ENCODE measurements at places on chromosomes 3 and 15.

DNA sequence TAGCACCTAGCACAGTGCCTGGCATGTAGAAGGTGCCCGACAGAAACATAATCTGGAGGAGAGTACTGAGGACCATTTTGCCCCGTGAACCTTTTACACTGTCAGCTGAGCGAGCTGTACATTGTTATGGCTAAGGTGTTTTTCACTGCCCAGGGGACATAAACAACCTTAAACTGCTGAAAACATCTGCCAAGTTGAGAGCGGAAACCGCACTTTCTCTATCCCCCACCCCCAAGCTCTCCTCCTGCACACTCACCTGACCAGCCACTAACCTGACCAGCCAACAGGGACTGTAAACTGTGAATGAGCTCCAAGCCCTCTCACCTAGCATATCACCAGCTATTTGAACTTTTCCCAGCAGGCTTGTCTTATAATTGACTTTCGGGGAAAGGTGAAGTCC is 17.6 kb downstream of the RAB43 start:
- no peak for DNase-seq

- no peak for DNase-seq
These were observed 372.1 kb downstream of the NR2F2 start for GRCh38 chr15:96702589-96702988.

GRCh38 chr15:88636050-88636449 is 2.8 kb upstream of the ISG20 start:
- no peak for DNase-seq

DNA sequence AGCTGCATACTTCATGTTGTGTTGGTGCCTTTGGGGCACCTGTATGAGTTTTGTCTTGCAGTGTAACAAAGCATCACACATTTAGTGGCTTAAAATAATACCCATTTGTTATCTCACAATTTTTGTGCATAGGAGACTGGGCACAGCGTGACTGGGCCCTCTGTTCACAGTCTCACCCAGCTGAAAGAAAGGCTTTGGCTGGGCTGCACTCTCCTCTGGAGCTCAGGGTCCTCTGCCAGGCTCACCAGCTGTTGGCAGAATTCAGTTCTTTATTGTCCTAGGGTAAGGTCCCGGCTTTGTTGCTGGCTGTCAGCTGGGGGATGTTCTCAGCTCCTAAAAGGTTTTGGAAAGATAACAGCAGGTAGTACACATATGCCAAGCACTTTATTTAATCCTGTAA is 263.3 kb downstream of the CLSTN2 start:
- DNase-seq = no peak

DNA sequence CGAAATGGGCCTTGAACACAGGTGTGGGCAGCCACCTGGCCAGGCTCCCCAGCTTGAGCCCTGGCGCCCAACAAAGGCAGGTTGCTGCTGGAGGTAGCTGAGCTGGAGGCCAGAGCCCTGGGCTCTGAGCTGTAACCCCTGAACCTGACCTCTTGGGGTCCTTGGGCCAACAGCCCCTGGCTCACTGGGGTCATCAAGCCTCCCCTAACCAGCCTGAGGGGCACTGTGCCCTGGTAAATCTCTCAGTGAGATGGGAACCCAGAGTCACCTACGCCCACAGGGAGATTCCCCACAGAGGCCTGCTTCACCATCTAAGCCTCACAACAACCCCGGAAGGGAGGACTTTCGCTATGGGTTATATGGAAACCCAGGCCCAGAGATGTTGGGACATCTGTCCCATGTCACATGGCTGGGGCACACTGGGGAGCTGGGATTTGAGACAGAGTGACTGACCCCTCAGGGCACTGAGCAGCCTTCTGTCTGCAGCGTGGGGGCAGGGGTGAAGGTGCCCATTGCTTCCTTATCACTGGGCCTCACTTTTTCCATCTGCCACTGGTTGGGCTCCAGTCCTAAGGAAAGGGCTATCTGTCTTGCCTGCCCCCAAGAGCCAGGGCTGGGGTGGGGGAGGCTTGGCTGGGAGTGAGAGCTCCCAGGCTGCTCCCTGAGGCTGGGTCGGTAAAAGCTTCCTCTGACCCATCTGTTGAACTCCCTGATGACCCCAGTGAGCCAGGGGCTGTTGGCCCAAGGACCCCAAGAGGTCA is 59.1 kb downstream of the IQSEC1 start:
- no peak for DNase-seq

- DNase-seq = no peak
These were observed 8.6 kb downstream of the SLC6A1 start for GRCh38 chr3:11001020-11001657.

DNA sequence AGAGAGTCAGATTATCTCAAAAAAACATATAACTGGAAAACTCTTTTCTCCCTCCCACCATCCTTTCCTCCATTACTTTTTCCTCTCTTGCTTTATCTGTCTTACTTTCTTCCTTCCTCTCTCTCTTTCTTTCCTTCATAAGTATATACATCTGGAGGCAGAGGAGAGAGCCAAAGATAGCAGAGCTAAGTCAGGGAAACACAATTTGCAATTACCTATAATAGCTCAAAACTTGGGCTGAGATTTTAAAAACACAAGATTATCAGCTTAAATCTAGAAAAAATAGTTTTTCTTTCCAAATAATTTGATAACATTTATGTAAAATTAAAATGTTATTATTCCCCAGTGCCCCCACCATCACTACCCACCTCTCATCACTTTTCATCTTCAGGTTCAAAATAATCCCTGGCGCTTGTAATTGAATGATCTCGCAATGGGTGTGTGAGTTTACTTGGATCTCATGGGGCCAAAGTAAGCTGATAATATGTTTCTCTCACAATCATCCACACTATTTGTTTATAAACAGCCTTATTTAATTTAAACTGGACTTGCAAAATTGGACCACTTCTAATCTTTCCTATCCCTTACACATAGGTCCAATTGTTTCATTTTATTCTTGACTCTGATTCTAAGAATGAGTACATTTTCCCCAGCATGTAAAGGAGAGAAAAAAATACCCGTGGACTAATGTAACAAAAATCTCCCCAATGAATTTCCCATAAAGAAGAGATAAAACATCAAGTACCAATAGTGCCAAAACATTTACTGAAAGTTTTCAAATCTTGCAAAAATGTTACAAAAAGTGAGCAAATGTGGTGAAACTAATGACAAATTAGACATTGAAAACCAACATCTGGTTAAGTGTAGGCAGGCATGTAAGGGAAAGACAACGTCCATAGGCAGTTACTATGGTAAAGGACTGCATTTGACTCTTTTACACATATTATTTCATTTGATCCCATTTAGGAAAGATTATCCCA is 236.9 kb downstream of the DTWD1 start:
- no peak for DNase-seq

DNA sequence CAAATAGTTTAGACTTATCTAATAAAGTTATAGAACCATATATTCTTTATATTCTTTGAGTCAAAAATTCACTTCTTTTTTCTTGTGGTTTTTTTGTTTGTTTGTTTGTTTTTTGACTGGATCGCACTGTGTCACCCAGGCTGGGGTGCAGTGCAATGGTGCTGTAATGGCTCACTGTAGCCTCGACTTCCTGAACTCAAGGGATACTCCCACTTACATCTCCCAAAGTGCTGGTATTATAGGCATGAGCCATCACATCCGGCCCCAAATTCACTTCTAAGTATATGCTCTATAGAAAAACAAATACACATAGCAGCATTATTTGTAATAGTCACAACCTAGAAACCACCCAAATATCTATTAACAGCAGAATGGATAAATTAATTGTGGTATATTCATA is 13.7 kb upstream of the SLTM start:
- DNase-seq = no peak

DNA sequence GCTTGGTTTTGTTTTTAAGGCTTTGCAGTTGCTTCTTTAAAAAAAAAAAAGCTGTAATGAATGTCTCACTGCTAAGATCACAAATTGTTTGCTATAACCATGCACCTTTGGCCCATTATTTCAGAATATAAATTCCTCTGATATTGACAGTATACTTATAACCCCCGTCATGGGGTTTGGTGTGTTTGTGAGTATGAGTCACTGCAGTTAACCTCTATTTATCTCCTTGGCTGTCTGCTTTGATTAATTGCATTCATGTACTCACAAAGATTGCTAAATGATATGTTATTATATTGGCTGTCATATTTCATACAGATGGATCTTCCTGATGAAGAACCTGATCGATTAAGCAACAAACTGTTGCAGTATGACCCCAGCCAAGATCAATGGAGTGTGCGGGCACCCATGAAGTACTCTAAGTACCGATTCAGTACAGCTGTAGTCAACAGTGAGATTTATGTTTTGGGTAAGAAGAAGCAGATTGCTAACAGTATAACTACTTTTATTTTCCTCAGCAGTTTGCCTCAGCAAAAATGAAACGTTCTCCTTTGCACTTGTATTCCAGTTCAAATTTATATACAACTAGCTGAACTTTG is 14.9 kb downstream of the KBTBD12 start:
- DNase-seq = no peak

DNA sequence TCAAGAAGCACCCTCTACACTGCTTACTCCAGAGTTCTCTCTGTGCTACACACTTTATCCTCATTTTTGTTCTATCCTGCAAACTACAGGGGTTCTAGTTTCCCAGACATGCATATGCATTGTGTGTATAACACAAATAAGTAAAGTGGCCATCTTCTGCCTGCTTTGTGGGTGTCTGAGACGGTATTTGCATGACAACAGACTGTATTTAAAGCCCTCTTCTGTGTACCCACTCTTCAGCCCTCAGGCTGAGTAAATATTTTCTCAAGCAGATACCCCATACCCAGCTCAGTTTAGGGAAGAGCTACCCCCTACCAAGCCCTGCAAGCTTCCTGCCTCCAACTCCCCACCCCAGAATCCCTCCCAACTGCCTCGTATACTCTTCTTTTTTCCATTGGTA is 31.7 kb downstream of the SYNPR start:
- no peak for DNase-seq

- DNase-seq = no peak
These were observed 58.3 kb downstream of the NMNAT3 start for GRCh38 chr3:139619484-139619883.

DNA sequence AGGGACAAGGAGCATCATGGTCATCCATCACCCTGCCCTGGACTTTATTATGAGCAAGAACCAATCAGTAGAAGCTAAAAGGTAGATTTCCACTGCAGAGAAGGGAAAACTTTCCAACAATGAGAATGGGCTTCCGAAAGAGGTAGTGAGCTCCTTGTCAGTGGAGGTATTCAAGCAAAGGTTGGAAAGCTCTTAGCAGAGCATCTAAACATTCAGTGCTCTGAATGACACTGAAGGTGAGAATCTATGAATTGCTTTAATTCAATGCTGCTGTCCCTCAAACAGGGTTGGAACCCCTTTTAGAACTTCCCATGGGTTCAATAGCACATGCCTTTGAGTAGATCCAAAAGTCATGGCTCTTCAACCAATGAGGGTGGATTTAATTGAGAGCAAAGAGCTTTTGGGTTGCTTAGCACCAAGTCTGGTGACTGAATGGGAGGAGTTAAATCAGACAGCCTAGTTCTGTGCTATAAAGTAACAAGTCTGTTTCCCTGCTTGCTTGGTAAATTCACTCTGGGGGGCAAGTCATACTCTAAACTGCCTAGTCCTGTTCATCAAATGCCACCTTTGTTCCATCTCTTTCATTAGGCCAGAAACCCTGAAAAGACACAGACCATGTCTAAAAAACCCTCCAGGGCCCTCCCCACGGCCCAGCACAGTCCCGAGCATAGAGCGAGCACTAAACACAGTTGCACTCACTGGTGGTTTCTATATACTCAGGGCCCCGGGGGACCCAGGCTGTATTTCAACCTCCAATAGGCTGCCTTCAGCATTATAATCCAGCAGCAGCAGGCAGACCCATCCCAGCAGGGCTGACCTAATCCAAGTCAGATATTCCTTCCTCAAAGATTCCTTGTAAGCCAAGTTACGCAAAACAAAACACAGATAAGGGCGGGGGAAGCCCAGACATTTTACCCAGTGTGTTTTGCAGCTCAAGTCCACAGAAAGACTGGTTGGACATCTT is 161.2 kb downstream of the MEGF11 start:
- no peak for DNase-seq

DNA sequence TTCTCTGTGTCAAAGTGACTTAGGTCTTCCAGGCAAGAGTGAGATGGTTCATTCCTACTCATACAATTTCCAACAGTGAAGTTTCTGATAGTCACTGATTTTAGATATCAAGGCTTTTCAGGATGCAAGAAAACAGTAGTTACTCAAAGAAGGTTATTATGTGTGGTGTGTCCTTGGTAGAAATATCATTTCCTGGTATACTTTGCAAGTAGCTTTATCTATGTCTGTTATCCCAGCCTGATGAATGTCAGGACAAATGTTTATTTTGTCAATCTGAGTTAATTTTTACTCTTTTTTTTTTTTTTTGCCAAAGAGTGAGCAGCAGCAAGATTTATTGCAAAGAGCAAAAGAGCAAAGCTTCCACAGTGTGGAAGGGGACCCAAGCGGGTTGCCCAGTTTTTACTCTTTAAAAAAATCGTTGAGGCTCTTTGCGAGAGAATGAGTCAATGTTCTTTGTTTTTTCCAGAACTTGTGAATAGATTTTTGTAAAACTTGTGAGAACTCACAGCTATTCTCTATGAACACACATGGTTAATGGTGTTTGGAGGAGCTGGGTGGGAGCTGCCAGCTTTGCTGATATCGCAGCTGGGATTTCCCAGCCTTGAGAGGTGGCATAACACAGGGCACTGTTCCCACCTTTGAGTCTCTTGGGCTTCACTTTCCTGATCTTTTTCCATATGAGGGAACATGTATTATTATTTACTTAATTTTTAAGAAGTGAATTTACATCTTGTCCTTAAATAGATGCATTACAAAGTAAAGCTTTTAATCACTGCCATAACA is 51.9 kb downstream of the SV2B start:
- no peak for DNase-seq

DNA sequence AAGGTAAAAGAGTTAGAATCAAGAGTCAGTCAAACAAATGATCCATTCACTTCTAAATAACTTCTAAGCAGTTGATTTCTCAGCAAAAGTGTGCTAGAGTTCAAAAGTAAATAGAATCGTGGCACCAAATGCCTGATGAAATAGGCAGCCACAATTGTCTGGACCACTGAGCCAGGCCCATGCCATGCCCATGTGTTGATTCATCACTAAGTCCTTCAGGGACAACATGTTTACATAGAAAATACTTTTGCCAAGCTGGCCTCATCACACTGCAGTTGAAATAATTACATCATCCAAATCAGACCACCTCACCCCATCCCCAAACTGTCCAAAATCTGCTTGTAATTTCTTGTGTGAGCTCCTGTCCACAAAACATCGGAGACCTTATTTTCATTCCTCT is 216.3 kb downstream of the IGSF11 start:
- no peak for DNase-seq

DNA sequence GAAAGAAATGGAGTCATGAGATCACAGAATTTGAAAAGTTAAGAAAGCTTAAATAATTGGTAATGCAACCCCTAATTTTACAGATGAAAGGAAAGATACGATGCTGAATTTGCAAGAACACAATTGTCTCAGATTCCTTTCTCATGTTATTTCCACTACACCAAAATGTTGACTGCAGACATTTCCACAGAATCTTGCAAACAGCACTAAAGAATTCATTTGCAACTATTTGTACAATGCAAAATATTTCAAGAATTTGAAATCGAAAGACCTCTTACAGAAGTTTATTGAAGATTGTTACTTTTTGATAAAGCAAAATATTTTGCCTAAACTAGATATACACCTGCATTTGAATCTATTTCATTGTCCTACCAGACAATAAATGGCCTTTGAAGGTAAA is 194.1 kb upstream of the KCNMB2 start:
- DNase-seq = no peak

Measured in DMS153 (cell line).